ENCODE measurements at places on chromosomes 3 and 15.

DNA sequence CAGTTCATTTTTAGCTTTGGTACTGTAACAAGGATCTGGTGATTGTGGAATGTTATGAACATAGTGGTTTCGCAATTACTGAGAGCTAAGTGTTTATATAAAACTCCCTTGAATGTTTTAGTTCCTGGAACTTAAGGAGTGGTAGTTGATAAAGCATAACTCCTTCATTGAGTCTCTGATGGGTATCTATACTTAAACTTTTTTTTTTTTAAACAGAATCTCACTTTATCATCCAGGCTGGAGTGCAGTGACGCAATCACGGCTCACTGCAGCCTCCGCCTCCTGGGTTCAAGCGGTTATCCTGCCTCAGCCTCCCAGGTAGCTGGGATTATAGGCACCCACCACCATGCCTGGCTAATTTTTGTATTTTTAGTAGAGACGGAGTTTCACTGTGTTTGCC, 11.3 kb downstream of the PRKCI start:
- DNase-seq, result no peak

DNA sequence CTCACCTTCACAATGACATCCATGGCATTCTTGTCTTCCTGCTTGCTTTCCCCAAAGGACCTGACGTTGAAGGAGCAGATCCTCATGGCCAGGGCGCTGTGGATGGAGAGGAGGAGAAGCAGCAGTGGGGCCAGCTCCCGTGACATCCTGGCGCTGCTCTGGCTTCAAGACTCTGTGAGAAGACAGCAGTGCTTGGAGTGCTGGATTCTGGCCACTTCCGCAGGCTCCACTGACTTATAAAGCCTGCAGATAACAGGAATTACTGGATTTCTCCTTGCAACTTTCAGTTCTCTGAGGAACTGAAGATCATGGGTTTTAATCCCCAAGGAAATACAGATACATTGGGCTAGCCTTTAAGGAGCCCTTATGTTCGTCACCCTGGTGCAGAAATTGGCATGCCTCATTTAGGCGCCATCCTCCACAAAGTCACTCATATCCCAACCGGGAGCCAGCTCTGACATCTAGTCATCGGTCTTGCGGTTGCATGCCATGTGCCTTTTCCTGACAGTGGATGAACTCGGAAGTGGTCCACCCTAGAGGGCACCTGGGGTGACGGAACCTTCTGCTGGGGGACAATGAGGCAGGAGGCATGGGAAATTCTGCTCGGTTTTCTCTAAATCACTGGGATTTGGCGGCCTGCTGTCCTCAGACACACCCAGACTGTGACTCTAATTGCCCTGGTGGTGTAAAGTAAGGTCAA, at the start of gene DNASE1L3:
Gene DNASE1L3, minus strand, starts transcription at position 212 of the 700 bp plus-strand sequence. Its CDS starts 66 bp downstream, at position 146.
- no peak for DNase-seq

- no peak for DNase-seq
Measured at GRCh38 chr3:147807776-147808175, 398.6 kb downstream of the ZIC1 start.

GRCh38 chr15:93982226-93982727, 249.1 kb upstream of the MCTP2 start:
- DNase-seq, result no peak

GRCh38 chr3:194686816-194687637, 1.3 kb downstream of the FAM43A start:
- no peak for DNase-seq

DNA sequence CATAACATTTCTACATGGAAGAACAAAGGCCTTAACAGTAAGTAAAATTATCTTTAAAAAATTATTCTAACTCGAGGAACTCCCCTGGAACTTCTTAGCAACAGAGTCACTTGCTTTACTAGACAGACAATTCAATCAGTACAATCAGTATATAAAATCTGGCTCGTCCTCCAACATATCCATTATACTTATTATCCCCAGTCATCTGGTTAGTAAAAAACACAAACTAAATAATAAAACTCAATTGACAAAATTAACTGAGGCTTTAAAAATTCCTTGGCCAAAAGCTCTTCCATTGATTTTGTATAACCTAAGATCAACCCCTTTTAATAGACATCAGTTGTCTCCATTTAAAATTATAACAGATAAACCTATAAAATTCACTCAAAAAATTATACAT, 105.6 kb downstream of the MYRIP start:
- no peak for DNase-seq

DNA sequence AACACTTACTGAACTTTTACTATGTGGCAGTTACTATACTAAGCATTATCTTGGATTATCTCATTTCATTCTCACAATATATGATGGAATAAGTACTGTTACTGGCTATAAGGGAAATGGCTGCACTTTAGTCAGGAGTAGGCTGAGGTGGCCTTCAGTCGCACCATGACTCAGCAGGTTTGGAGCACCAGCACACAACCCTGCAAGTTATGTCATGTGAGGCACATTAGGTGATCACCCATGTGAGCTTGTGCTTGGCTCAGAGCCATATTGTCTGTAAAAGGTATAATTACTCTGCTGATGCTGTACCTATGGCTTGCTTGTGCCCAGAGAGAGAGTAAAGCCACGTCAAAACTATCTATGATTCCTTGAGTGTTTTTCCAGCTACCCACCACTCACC, 54.1 kb upstream of the TIPARP start:
- no peak for DNase-seq

DNA sequence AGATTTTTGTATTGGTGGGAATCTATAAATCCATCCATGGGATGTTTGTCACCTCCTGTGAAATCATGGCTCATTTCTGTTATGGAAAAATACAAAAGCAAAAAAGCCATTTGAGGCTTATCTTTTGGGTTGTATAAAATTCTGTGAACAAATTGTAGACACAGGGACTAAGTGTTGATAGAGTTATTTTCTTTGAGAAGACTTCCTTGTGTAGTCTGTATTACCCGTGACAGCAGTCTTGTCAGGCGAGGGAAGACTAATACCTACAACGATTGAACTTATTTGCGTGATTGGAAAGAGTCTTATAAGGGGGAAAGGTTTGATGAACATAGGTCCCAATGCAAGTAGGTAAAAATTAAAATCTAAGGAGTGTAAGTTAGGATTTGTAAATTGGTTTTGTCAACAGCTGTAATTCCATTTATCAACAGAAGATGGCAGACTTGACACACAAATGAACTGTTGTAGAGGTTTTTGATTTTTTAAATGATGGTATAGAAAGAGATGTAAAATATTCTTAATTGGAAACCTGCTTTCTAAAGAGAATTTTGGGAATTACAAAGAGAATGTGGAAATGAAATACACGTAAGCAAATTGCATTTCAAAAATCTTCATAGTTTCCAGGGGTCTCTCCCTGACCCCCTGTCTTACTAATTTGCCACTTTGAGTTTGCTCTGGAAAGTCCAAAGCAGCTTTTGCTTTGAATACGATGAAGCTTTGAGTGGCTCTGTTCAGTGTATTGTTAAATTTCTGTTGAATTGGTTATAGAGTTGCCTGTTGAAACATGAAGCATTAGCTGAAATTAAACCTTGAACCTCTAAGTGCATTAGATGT, 33.2 kb downstream of the SLC25A26 start:
- DNase-seq, result peak; percentile 19

GRCh38 chr3:31235062-31235700, 297.5 kb upstream of the STT3B start:
- no peak for DNase-seq

DNA sequence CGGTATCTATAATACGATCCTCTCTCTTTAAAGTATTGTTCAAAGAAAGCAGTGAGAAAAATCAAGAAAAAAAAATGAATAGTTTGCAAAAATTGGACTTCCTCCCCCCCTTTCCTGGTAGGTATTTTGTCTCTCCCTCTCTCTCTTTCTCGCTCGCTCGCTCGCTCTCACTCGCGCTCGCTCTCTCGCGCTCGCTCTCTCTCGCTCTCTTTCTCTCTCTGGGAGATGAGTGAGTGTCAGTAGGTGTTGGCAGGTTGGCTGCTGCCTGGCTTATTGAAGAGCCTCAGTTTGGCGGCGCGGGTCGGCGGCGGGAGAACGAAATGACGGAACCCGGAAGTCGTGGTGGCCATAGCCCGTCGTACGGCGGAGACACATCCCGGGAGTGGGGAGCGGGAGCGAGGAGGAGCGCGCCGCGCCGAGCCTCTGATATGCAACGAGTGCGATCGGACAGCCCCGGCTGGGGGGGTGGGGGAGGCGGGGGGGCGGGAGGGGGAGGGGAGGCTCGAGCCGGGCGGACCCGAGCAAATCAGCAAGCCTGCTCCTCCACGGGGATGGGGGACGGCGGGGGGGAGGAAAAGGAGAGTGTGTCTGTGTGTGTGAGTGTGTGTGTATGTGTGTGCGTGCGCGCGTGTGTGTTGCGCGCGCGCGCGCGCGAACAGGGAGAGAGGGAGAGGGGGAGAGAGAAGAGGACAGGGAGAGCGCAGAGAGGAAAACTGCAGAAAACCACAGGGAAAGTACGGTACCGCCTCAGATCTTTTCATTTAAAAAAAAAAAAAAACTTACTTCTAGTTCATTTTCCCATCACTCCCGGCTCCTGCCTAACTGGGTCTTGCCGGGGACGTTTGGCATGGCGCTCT, at the start of gene MEIS2:
Gene MEIS2, minus strand, starts transcription at position 441 of the 857 bp plus-strand sequence. CDS start 1,083 bp downstream, outside the sequence.
- peak; percentile 61 for DNase-seq

DNA sequence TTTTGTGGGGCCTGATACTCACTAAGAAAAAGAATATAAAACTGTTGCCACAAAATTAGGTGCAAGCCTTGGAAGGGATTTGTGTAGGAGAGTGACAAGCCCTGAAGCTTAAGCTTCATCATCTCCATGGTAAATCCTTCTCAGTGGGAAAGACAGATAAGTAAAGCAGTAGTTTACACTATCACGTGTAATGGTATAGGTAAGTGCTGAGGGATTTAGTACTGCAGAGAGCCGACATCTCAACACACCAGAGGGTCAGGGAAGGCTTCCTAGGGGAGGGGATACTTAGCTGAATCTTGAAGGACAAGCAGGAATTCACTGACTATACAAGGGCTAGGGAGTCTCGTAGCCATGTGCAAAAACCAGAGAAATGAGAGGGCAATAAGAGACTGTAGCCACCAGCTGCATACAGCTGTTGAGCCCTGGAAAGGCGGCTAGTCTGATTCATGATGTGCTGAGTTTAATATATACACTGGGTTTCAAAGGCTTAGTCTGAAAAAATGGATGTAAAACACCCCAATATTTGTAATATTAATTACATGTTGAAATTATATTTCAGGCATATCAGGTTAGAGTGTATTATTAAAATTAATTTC, 11.1 kb downstream of the SLC24A1 start:
- no peak for DNase-seq

DNA sequence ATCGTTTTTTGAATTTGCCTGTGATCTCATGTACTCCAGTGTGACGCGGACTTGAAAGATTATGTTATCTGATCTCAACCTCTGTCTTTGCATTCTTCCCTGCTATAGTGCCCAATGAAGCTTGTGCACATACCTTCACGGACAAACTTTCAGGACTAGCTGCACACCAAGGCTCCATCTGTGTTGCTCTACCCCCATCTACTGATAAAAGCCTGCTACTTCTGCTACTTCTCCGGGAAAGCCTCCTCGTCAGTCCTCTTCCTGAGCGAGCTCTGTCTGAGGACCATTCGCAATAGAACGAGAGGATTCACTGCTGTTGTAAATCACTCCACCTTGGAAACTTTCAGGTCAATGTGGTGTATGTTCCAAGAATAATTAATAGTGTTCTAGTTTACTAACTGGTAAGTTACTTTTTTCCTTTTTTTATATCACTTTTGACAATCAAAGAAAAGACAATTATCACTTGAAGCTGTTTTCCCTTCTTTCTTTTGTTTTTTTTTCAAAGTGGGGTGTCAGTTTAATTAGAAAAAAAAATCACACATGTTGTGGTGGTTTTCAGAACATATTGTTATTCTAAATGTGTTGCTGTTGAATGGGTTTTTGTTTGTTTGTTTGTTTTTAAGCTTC, 217.6 kb downstream of the ARRDC4 start:
- peak; percentile 56 for DNase-seq

GRCh38 chr3:72065872-72066641, 281.1 kb upstream of the PROK2 start:
- no peak for DNase-seq

DNA sequence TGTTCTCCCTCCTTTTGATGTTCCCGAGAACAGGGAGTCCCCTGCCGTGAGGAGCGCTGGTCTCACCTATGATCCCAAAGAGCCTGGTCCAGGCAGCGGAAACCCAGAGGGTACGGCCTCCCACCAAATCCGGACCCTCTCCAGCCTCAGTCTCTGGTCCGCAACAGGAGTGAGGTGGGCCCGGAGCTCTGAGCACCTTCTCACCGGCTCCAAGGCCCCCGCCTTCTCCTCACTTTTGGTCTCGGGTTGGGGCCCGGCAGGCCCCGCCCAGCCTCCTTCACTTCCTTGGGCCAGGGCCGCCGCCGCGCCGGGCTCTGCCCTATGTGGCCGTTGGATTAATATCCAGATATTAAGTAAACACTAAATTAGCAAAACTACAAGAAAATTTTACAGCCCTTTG, 5.7 kb upstream of the SKOR1 start:
- no peak for DNase-seq

DNA sequence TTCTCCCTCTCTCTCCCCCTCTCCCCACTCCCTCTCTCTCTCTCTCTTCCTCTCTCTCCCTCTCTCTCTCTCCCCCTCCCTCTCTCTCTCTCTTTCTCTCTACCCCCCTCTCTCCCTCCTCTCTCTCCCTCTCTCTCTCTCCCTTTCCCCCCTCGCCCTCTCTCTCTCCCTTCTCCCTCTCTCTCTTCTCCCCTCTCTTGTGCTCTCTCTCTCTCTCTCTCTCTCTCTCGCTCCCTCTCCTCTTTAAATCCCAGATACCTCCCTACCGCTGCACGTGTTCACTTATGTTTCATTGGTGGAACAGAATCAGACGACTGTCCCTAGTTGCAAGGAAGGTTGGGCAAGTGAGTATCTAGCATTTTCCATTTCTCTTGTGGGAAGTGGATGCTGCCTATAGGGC, 166.5 kb downstream of the EBLN2 start:
- DNase-seq, result no peak

DNA sequence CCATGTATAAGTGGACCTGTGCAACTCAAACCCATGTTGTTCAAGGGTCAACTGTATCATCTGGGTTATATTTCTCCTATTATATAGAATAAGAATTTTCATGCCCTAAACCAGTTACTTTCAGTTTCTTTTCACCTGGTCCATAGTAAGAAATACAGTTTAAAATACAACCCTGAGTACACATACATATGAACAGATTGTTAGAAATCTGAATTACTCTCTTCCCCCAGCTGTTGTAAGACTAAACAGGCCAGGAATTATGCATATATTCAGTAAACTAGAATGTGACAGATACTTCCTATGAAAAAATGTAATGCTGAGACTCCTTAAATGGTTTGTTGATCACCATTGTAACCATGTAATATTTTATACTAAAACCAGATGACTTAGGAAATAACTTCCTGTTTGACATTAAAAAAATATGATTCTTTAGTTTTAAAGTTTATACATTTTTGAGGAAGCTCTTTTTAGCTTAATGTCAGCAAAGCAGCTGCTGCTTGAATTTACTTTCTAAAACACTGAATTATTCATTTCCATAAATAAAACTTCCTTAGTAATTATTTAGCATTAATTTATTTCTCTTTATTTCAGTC, 52.5 kb upstream of the ZCWPW2 start:
- no peak for DNase-seq
